ENCODE measurements at places on chromosomes 5 and 9. TPM values are rescaled to one million over a fixed set of nuclear protein-coding genes. Genes with fewer than 3 reads are reported as not detected.

Gene F2RL1
- 65.6 TPM for polyA plus RNA-seq

Gene P4HA2
- 134 TPM for polyA plus RNA-seq

Gene SHISAL2B
- polyA plus RNA-seq, result not detected

Gene THBS4
- 0.23 TPM for polyA plus RNA-seq

Gene SHLD3
- 1.5 TPM for polyA plus RNA-seq

DNA sequence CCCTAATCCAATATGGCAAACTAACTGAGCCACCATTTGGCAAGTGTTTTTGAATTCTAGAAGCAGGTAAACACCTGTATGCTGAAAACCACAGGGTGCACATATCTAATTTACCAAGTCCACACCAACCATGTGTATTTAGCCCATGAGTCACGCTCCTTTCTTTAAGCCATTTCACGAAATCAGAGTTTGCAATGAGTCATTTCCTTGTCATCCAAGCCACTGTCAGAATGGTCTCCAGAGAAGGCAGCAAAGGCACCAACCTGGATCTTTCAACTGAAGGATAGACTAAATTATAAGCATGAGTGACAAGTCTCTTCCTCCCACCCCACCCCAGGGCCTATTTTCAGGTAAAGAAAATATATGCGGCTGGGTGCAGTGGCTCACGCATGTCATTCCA, 110.0 kb downstream of the PAX5 start:
- DNase-seq, result peak; percentile 90

DNA sequence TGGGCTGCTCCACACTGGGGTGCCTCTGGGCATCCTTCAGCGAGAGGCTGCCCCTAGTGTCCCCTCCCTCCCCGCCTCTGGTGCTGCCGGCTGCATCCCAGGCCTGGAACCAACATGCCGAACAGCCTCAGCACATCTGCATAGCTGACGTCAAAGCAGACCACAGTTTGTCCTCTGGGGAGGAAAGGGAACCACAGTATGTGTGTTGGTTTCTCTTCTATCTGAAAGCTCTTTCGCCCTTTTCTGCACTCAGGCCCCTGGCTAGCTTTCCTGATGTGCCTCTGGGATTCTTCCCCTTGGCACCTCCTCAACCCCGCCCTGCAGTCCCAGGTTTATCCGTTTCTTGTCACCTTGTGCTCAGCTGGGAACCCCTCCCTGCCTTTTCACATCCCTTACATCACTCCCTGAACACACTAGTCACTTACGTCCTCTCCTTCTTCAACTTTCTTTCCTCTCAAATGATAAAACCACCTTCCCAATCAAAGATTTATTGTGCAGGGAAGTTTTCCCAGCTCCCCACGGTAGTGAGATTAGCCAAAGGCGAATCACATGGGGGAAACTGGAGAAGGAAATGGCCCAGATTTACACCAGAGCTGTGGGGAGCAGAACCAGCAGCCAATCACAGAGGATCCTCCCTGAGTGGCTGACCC, 35.5 kb upstream of the B4GALT1 start:
- no peak for DNase-seq

DNA sequence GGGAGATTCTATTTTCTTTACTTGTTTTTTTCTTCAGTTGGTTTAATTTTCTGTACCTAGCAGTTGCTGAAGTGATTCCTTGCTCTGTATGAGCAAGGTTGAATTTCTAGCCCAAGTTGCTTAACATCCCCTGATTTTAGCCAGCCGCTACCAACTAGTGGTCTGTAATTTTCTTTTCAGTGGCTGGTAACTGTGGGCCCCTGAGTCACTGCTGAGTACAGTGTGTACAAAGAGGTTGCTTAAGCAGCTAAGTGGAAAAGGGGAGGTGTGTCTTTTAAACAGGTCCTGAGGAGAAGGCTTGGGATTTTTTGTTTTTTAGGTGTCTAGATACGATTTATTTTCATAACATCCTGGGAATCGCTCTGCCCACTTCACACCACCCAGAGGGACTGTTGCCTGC, 254.7 kb downstream of the NR3C1 start:
- DNase-seq, result peak; percentile 76

GRCh38 chr9:107175041-107175440, 108.0 kb upstream of the RAD23B start:
- DNase-seq, result no peak

GRCh38 chr9:90774071-90774470, 27.5 kb upstream of the SYK start:
- DNase-seq, result no peak
